ENCODE measurements at places on chromosomes 2 and 18. TPM values are rescaled to one million over a fixed set of nuclear protein-coding genes. Genes with fewer than 3 reads are reported as not detected.

MEMO1 gene
- 60.8 TPM for total RNA-seq

IL36B gene
- total RNA-seq, result not detected

REG1B gene
- total RNA-seq, result 2.0 TPM

GRCh38 chr2:60948926-60949579 is 67.7 kb downstream of the REL start:
- DNase-seq, result no peak

DNA sequence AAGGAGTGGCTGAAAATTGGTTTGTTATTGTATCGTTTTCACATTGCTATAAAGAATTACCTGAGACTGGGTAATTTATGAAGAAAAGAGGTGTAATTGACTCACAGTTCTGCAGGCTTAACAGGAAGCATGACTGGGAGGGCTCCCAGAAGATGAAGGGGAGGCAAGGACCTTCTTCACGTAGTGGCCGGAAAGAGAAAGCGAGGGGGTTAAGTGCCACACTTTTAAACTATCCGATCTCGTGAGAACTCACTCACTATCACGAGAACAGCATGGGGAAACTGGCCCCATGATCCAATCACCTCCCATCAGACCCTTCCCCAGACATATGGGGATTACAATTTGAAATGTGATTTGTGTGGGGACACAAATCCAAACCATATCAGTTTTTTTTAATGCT is 81.6 kb downstream of the FBXO15 start:
- DNase-seq, result no peak

DNA sequence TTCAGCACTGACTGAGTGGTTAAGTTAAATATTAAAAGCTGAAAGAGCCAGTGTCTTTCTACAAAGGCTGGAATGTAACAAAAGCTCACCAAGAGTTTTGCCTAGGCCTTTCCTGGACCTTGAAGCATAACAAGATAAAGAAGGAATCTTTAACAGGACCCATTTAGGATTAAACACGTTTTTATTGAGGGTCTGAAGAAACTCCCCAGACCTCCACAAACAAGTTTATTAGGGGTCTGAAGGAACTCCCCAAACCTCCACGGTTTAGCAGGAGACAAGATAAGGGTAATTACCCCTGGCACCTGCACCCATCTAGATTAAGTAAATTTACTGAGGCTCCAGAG is 104.0 kb downstream of the ACAA2 start:
- no peak for DNase-seq

ALPP gene
- total RNA-seq, result 7.3 TPM

DNA sequence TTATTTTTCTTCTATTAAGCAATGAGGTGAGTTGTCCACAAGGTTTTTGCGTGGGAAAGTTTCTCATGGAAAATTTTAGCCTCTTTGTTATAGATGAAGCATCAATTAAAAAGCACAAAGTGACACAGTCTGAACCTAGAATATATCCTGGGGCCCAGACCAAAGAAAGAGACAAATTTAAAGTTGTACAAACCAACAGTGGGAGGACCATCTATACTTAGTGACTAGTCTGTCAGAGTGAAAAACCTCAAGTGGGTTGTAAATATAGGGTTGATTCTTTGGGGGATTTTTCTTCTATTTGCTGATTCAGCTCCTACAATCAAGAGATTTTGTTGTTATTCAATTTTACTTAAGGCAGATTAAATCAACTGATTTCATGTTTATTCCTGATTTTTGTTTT is 256.2 kb downstream of the SATB2 start:
- DNase-seq, result no peak

DNA sequence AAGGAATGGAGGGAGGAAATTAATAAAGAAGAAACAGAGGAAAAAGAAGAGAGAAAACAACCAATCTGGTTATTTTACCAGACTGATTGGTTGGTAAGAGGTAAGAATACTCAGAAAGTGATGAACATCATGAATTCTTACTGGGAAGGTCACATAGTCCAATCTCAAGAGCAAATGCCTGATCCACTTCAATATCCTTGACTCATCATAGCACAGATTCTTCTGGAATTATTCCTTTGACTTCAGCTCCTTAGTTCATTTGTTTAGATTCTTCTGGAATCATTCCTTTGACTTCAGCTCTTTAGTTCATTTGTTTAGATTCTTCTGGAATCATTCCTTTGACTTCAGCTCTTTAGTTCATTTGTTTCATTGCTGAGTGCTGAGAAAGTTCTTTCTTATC is 2030.6 kb upstream of the CELF4 start:
- DNase-seq, result no peak
